Esophagus muscularis mucosa (tissue), 4 donors: ENCODE measurements at places on chromosomes 3 and 15.

DNA sequence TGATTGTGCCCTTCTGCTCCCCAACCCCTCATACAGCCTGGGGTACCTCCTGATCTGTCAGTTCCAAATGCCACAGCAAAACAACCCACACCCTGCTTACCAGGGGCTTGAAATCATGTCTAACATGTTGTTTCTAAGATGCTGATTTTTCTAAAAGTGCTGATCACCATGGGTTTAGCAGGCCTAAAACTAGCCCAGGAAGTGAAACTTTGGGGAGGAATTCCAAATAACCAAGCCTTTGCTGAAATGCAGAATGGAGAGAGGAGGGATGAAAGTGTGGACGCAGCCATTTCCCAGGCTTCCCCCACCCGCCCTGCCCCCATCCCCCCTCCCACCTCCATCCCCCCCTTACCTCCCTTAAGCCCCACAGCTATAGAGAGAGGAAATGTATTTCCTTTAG lies 2.0 kb upstream of the HRH1 start:
- DNase-seq, result no peak

- DNase-seq, result no peak
Measured at GRCh38 chr3:197372047-197372661, 73.7 kb upstream of the DLG1 start.

GRCh38 chr3:74636981-74637380 lies 22.5 kb upstream of the CNTN3 start:
- no peak for DNase-seq

DNA sequence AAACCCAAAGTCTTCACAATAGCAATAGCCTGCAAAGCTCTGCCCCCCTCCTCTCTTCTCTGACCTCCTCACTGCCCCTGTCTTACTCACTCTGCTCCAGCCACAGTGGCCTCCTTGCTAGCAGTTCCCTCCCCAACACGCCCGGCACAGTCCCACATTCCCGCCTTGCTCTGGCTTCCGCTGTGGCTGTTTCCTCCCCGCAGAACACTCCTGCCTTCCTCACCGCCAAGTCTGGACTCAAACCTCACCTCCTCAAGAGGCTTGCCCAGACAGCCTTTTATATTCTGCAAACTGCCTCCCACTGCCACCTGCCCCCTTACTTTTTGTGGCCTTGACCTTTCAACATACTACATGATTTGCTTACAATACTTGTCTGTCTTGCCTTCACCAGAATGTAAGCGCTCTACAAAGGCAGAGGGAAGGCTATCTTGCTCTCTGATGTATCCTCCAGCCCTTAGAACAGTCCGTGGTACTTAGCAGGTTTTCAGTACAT lies 406 bp upstream of the MPI start:
- peak; percentile 92 for DNase-seq

- no peak for DNase-seq
Measured at GRCh38 chr3:151439652-151440125, 21.2 kb downstream of the IGSF10 start.

- DNase-seq, result no peak
Measured at GRCh38 chr3:15427981-15428380, 583 bp downstream of the EAF1 start.

GRCh38 chr3:4759689-4760312 lies 219.4 kb upstream of the BHLHE40 start:
- no peak for DNase-seq

- DNase-seq, result no peak
Measured at GRCh38 chr15:42800731-42801474, 64.0 kb upstream of the CDAN1 start.

GRCh38 chr3:157588386-157589060 lies 85.3 kb upstream of the VEPH1 start:
- DNase-seq, result peak; percentile 29

DNA sequence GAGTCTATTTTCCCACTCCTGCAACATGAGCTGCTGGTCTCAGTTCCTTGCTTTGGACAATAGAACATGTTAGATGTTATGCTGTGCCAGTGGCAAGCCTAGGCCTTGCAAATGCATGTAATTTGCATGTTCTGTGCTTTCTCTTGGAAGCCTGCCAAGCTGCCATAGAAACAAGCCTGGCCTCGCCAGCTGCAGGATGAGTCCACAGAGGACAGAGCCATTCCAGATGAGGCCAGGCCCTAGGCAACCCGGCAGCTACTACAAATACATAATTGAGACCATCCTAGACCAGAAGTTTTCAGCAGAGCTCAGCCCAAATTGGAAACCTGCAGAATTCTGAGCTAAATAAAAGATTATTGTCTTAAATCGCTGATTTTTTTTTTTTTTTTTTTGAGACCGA lies 39.6 kb downstream of the TRIM69 start:
- DNase-seq, result no peak

DNA sequence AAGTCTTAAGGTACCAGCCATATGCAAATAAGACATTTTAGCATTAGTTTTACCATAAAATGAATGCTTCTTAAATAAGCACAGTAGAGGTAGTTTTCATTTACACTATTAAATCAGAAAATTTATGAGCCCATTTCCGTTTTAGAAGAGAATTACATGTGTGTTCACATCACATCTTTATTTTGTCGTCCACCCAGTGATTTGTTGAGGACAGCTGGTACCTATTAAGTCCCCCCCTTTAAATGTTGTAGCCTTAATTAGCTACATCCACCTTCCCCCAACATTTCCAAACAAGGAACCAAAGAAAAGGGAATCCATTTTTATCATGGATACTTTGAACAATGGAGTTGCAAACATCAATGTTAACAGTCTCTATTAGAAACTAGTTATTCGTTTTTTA lies 6.8 kb downstream of the IL17RD start:
- DNase-seq, result no peak
